ENCODE measurements at places on chromosomes 12 and 14.

- no peak for DNase-seq
Observed at GRCh38 chr12:79590751-79591150, 100.0 kb downstream of the PAWR start.

GRCh38 chr12:79381248-79382208 lies 309.2 kb downstream of the PAWR start:
- no peak for DNase-seq

GRCh38 chr12:115341442-115341841 lies 657.5 kb upstream of the TBX3 start:
- DNase-seq = no peak

- peak; percentile 72 for DNase-seq
Observed at GRCh38 chr14:69610874-69611171, 573 bp upstream of the SUSD6 start.

DNA sequence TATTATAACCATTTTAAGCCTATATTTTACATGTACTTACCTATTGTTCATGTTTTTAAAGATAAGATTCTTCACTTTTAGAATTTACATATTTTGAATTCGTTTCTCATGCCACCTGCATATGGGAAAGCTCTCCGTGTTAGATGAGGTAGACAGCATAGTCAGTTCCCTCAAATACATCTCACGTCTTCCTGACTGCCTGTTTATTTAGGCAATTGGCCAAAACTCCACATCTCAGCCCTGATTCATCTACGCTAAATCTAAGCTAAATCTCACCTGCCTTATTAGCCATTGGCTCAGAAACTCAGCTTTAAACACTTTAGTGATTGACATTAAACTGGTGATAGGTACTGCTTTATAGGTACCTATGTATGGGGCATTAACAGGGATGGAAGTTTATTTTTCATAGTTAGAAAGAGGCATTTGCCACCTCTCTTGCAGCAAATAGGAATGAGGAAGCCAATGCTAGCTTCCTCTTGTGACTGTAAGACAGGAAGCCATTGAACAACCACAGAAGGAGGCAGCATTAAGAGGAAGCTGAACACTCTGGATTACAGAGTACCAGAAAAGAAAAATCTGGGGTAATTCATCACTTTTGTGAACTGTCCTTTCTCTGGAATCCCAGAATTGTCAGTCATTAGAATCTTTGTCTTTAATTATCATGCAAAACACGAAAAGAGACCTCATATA lies 111.9 kb downstream of the LRFN5 start:
- DNase-seq = peak; percentile 10

DNA sequence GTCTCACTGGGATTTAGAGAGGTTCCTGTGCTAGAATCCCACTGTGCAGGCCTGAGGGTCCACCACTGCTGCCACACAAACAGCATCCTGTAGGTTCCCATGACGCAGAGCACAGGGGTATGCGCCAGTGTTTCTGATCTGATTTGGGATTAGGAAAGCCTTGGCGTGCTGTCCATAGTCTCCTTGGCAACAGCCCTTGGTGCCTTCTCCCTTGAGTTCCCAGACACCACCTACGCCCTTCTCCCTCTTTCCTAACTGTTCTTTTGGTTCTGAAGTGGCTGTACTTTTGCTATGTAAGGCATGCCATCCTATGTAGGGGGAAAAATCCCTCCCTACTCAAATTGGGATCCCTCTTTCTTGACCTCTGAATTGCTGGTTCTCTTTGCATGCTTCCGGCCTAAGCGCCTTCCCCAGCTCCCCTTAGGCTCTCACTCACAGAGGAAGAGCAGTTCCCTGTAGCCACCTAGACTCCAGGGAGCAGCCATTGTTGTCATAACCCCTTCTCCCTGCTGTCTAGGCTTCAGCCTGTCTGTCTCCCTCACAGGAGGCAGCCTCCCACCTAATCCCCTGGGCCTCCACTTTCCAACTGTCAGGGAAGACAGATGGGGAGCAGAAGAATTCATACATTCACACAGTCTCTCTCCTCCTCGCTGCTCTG lies 14.8 kb upstream of the RIC8B start:
- no peak for DNase-seq

GRCh38 chr12:64801381-64801780 lies 23.1 kb upstream of the TBC1D30 start:
- no peak for DNase-seq

DNA sequence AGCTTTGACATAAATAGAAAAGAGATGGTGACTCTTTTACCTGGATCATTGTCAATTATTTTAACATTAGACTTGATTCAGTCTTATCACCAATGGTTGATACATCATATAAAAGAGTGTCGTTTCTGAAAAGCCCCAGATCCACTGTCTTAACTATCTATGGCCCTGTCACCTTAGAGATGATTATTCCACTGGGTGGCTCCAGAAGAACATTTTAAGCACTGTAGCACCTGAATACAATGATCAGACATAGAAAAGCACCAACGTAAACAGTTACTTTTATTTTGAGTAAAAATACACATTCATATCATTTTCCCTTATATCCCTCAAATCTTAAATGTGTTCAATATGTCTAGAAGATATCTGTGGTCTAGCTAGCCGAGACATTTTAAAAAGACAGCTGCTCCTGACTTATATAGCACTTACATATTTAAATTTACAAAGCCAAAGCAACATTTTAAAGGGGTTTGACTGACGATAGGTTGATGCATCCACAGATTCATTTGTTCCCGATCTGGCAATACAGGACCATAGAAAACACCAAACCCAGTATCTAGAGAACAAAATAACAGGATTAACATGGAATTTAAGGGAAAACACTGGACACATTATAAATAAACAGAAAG lies 32.9 kb downstream of the TSPAN8 start:
- no peak for DNase-seq

DNA sequence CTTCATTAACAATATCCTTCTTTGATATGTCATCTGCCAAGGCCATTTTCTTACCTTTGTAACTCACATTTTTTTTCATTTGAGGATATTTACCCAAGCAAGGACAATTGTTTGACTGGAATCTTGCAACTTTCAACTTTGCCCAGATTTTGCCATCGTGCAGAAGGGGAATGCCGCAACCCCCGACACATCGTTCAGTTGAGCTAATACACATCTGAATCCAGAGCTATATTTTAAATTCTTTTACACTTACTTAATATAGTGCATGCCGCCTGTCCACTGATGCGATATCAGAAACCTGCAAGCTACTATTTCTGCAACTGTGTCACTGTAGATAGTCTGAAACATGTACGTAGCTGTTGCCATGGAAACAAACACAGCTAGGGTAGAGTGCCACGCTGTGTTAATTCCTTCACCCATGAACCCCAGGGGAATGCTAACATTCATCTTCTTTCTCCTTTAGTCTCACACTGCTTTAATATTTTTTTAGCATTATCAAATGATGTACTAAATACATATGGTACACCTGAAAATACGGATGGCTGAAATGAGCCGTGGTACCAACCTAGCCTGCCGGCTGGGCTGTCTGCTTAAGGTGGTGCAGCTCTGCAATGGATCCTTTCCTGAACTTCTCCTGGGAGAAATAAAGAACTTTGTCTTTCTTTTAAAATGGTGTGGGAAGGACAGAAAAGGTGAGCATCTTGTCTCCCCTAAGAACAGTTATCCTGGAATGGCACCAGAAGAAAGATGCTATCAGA lies 77.0 kb upstream of the FOXN3 start:
- no peak for DNase-seq

GRCh38 chr12:48687592-48687991 lies 5.6 kb upstream of the KANSL2 start:
- no peak for DNase-seq

Measured in NCI-H2107 (cell line).